ENCODE measurements at places on chromosomes 5 and 9. TPM values are rescaled to one million over a fixed set of nuclear protein-coding genes. Genes with fewer than 3 reads are reported as not detected.

- DNase-seq: peak; percentile 69
- H3K27ac ChIP-seq: no peak overlapping the region
Measured at GRCh38 chr5:140672455-140673186, 755 bp downstream of the DND1 start.

DNA sequence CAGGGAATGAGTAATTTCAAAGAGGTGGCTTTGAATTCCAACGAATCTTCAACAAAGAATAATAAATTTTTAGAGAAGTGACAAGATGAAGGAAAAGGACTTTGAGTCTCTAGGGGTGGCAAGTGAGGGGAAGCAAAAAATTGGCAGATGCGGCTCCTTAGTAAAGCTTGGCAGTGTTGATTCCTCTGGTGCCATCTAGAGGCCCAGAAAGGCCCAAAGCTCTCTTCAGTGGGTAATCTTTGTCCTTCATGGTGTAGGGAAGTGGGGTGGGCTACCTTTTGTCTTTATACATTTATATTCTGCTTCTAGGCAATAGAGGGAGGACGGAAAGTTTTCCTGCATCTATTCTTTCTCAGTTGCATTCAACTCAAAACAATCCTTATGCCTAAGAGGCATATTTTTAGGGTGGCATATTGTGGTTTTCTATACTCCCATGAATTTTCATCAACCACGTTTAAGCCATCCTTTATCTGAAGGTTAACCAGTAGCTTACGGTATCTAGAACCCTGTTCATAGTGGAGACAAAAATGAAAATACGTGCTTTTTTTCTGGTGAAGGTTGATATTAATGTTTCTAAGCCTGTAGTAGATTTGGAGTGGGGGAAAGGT lies 17.5 kb upstream of the ROPN1L start:
- peaks cover 58% of the 10 kb centered on the region for H3K36me3 ChIP-seq
- no peak overlapping the region for H3K27ac ChIP-seq
- no peak overlapping the region for H3K4me3 ChIP-seq
- H3K27me3 ChIP-seq: no peaks in the 10 kb centered on the region

The C6 gene
- not detected for polyA plus RNA-seq

The PBX3 gene
- 13.4 TPM for polyA plus RNA-seq
